ENCODE measurements at places on chromosomes 3 and 15.

DNA sequence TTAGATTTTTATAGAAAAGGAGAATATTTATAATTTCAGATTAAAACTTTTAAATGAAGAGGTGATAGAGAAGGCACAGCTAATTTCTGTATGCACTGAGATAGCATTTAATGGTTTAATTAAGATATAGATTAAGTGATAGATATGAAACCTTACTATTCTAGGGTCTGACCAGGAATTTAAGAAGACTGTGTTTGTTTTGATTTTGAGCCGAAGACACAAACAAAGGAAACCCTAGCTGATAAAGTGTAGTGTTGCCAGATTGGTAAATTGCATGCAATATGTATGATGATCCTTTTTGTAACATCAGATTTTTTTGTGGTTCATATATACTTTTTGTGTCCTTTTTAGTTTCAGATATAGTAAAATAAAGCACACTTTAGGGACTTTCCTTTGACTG is 141.8 kb downstream of the ZPLD1 start:
- DNase-seq: no peak

DNA sequence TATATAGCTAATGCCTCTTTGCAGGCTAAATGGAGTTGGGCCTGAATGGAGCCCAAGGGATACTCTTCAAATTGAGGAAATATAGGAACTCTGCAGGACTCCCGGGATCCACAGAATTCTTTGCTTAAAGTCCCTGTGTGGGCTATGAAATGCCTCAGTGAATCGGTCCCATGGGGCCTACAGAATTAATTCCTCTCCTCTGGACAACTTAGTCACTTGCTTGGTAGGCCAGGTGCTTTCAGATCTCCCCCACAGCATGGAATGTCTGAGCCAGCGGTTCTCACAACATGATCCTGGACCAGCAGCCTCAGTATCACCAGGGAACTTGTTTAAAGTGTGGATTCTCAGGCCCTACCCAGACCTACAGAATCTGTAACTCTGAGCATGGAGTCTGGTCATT is 15.1 kb upstream of the PRICKLE2 start:
- no peak for DNase-seq

DNA sequence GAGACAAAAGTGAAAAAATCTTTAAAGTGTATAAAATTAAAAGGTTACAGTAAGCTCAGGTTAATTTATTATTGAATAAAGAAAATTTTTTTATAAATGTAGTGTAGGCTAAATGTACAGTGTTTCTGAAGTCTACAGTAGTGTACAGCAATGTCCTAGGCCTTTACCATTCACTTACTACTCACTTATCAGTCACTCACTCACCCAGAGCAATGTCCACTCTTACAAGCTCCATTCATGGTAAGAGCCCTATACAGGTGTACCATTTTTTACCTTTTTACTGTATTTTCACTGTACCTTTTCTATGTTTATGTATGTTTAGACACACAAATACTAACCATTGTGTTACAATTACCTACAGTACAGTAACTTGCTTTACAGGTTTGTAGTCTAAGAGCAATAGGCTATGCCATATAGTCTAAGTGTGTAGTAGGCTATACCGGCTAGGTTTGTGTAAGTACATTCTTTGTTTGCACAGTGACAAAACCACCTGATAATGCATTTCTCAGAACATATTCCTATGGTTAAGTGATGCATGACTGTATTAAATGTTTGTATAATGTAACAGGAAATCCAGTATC is 38.1 kb upstream of the NECTIN3 start:
- no peak for DNase-seq

- no peak for DNase-seq
Observed at GRCh38 chr15:77901251-77901881, 176.1 kb downstream of the TBC1D2B start.

GRCh38 chr3:137259701-137260100 is 301.9 kb downstream of the IL20RB start:
- no peak for DNase-seq

GRCh38 chr15:80611543-80612080 is 83.5 kb upstream of the ABHD17C start:
- no peak for DNase-seq

DNA sequence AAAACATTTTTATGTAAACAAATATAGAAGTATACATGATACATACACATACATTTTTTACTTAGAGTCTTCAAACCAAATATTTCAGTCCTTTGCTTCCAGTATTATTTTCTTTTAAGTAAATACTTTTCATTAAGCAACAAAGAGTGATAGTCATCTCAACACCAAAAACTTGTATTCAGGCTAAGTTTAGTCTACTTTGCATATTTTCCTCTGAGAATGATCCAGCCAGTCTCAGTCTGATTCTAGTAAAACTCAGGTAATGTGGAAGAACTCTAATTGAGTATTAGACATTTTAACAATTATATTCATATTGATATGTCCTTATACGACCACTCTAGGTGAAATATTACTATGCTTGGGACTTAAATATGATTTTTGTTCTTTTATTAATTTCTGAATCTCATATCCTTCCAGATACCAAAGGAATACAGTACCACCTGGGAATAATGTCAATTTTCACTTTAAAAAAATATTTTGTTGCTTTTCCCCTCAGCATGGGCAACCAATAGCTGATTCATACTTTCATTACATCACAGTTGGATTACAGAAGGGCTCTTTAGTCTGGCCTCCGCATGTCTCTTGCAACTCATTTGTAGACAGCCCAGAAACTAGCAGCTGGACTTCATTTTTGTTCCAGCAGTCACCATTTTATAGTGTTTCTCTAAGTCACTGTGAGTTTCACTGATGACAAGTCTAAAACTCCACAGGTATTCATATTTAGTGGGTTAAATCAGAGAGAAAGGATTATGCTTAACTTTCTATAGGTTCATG is 390.4 kb downstream of the ZBTB20 start:
- no peak for DNase-seq

GRCh38 chr3:65963787-65964677 is 74.7 kb downstream of the MAGI1 start:
- no peak for DNase-seq

DNA sequence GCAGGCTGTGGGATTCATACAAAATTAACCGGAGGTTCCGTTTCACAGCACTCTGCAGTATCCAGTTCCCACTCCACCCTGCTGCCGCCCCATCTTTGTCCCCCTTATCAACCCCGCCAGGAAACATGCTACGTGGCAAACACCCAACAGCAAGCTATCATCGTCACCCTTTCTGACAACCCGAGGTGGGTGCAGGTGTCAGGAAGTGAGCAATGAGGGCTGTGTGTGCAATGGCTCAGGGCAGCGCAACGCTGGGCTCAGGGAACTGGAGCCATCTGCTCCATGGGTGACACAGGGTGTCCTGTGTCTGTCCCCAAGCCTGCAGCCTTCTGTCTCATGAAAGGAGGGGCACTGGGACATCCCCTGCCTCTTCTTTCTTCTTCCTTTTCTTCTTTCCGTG is 60.9 kb downstream of the ATP2B2 start:
- DNase-seq: no peak

- DNase-seq: no peak
Observed at GRCh38 chr3:159989973-159990846, 1.6 kb downstream of the IL12A start.

- DNase-seq: no peak
Observed at GRCh38 chr3:146991907-146992306, 386.8 kb upstream of the PLSCR5 start.

GRCh38 chr15:60540002-60540651 is 61.2 kb upstream of the ICE2 start:
- no peak for DNase-seq

DNA sequence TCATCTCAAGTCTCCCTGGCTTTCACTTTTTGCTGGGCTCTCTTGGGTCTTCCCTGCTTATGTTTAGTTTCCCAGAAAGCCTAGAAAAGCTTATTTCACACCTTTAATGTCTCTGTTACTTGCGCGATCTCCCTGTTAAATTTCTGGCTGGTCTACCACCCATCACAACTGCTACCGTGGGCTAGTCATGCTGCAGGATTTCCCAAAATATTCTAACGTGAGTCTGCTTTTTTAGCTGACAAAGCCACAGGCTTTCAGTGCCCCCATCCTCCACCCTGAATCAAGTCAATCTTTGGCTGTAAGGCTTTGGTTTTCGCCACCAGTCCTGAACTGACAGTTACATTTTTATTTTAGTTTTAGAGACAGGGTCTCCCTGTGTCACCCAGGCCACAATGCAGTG is 74.1 kb downstream of the SUMF1 start:
- no peak for DNase-seq

DNA sequence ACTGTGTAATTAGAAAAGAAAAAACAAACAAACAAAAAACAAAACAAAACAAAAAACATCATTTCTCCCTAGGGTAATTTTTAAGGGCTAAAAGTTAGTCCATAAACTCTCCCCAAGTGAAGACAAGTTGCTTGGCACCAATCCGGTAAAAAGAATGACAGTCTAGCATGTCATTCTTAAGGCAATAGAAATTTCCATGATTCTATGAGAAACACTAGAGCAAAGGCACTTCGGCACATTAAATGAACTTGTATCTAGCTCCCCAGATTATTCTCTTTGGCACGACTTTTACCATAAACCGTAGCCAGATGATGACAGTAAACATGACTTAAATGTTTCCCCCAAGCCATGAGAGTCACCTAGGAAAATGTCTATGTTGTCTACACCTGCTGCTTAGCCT is 10.1 kb downstream of the COL8A1 start:
- DNase-seq: no peak

DNA sequence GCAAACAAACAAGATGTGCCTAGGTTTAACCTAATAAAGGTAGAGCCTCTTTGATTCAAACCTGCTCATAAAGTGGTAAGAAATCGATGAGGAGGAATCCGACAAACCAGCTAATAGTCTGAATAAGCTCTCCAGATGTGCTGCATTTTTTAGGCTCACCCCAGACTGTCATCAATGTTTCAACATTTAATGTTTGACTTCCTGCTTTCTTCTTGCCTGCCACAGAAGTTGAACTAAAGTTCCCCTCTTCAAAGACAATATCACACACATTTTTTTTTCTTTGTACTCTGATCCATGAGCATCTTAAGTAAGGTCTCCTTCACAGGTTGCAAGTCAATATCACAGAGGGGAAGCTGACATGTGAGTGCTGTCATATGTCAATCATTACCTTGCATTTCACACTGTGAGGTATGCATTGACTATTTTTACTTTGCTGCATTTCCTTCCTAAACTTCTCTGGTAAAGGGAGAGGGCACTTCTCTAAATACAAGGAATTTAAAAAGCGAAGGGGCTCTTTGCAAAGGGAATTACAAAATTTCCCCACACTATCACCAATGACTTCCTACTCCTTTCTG is 172.3 kb upstream of the MCTP2 start:
- no peak for DNase-seq

DNA sequence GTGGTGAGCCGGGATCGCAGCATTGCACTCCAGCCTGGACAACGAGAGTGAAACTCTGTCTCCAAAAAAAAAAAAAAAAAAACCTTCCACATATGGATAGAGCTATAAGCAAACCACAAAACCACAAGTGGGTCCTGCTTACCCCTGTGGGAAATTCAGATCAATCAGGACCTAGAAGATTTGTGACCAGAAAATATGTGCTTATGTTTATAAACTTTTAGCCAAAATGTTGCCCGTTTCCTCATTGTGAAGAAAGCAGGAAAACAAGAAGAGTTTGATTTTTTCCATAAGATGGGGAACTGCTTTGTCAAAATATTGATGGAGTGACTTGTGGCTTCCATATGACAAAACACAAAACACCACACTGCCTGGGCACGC is 3.4 kb upstream of the SLC25A38 start:
- DNase-seq: no peak

GRCh38 chr3:41370307-41370706 is 171.0 kb downstream of the CTNNB1 start:
- no peak for DNase-seq

DNA sequence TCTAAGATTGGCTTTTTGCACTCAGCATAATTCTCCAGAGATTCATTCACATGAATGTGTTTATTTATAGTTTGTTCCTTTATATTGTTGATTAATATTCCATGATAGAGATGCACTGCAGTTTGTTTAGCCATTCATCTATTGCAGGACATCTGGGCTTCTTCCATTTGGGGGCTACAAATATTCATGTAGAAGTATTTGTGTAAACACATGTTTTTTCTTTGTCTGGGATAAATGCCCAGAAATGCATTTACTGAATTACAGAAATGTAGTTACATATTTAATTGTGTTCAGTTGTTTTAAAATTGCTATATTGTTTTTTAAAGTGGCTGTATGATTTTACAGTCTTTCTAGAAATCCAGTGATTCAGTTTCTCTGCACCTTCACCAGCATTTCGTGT is 635.0 kb downstream of the ZIC1 start:
- no peak for DNase-seq

DNA sequence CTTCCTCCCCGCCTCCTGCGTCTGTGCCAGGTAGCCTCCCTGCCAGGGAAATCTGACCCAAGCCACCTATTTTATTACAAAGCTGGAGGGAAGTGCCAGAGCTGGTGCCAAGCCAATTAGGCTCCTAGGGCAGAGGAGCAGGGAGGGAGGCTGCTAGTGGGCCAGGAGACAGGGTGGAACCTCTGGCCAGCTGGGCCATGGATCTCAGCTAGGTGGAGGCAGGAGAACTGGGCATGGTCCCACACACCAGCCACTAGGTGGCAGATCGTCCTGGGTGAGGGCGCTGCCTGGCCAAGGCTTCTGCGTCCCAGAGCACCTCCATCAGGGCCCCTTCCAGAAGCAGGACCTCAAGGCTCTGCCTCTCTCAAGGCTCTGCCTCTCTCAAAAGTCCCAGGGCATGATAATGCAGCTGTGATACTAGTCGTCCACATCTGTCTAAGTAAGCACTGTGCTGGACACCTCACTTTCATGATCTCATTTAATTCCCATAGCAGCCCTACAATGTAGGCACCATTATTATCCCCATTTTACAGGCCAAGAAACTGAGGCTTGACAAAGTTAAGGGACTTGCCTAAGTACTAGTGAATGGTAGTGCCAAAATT is 4.5 kb upstream of the RFT1 start:
- peak; percentile 59 for DNase-seq

DNA sequence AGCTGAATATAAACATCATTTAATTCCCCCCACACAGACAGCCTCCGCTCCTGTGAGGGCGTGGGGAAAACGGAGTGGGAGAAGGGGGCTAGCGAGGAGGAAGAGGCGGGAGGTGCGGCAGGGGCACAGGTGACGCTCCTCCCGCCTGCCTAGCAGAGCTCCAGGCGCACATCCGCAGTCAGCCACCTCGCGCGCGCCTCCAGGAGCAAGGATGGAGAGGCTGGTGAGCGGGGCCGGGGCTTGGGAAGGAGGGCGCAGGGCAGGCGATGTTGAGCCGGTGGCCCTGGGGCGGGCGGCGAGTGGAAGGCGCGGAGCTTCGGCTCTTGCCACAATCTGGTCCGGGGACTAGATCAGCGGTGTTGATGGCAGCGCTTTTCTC is at the start of gene CD200:
Gene CD200, plus strand, starts transcription at position 155 of the 379 bp plus-strand sequence. Its CDS starts 57 bp downstream, at position 212.
- DNase-seq: peak; percentile 57

DNA sequence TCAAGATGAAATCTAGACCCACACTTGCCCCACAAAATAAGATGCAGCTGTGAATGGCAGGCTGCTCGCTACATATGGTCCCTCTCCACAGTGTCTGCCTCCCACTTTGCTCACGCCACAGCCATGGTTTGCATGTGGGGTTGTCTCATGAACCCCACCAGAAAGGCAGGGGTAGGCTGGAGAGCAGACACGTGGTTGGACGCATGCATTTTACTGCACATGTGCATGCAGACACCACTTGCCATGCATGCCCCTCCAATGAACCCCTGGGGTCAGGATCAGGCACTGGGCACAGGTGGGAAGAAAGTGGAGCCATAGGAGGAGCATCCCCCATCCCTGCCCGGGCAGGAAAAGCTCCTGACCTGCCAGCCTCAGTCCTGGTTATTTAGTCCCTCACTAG is 20.7 kb downstream of the SCN5A start:
- DNase-seq: no peak

All from activated CD4-positive, CD25-positive, alpha-beta regulatory T cell treated with anti-CD3 and anti-CD28 coated beads, Interleukin-2, amount 50 U/mL, for 72 hours (primary cell).